Cardiac muscle cell (in vitro differentiated cells and primary cell): ENCODE measurements at places on chromosomes 5 and 9. TPM values are rescaled to one million over a fixed set of nuclear protein-coding genes. Genes with fewer than 3 reads are reported as not detected.
A peak's percentile ranks its signal among the peaks of the same experiment; 100 is the strongest.

GRCh38 chr5:74640954-74641734 lies 616 bp upstream of the ENC1 start:
- H3K4me1 ChIP-seq = no peaks in the 10 kb centered on the region
- DNase-seq = peak; percentile 80
- no peak overlapping the region for H3K27ac ChIP-seq
- H3K4me3 ChIP-seq = peak overlapping the region; percentile 88

DNA sequence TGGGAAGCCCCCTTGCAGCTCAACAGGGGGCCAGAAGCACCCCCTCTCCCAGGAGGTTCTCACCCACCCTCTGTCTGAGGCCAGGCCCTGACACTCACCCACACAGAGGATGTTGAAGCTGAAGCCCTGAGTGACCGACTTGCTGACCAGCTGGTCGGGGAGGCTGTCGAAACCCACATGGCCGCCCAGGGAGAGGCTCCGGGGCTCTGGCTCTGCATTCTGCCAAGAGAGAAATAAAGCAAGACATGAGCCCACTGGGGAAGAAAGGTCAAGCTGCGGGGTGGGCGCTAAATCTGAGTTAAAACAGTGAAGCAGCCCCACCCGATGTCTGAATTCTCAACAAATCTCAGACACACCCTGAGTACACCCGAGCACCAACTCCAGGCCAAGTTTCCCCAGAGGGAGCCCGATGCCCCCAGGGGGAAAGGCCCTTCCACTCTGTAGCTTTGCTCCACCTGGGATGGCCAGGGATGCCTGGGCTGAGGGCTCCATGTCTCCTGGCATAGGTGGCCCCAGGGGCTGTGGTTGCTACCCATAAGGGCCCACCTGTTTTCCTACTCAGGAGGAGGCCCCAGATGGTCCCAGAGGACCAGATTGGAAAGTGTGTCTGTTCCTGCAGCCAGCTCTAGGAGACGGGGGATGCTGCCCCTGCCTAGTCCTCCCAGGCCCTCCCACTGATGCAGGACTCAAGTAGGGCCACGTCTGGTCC lies 11.6 kb downstream of the SEPTIN8 start:
- no peaks in the 10 kb centered on the region for H3K27me3 ChIP-seq
- no peak overlapping the region for H3K4me3 ChIP-seq
- H3K4me1 ChIP-seq = no peaks in the 10 kb centered on the region
- H3K27ac ChIP-seq = no peak overlapping the region
- peaks cover 11% of the 10 kb centered on the region for H3K36me3 ChIP-seq

DNA sequence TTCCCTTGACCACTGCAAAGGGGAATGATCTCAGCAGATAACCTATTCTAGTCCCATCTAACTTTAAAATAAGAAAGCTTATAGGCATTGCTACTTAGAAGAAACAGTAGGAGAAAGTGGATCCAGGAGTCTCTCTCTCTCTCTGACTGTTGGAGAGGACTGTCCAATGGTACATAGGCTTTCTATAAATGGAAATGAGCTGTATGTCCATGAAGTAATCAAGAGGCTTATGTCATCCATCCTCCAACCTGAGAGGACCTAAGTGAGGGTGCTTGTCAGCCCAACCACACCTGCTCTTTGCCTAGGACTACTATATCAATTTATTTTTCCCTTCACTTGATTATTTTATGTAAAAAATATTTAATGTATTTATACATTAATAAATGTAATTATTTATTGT lies 172.3 kb downstream of the PAPPA start:
- no peak for DNase-seq
- no peaks in the 10 kb centered on the region for H3K27me3 ChIP-seq
- H3K36me3 ChIP-seq = no peaks in the 10 kb centered on the region
- no peak overlapping the region for H3K27ac ChIP-seq
- peaks cover 30% of the 10 kb centered on the region for H3K4me1 ChIP-seq
- H3K4me3 ChIP-seq = no peak overlapping the region

DNA sequence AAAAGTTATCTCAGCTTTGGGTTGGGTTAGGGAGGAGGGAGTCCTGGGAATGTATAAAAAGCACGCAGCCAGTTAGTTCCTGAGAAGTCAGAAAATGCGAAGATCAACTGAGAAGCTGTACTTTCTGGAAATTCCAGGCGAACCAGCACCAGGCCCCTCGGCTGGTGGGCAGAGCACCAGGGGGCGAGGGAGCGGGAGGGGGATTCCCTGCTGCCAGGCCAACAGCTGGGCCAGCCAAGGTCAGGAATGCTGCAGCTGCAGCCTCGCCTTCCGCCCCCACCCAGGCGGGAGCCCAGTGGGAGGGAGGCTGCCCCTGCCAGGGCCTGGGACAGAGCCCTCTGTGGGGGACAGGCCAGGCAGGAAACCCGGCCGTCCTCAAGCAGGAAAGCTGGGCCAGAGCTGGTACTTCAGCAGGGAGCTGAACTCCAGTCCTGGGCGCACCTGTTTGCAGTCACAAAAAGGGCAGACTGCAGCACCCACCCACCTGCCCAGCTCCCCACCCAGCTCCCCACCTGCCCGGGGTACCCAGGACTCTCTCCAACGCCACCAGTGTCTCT lies 35.5 kb downstream of the VAV2 start:
- DNase-seq = peak; percentile 41
- peak overlapping the region; percentile 34 for H3K27ac ChIP-seq
- H3K27me3 ChIP-seq = no peaks in the 10 kb centered on the region
- H3K4me1 ChIP-seq = peaks cover 25% of the 10 kb centered on the region
- H3K36me3 ChIP-seq = no peaks in the 10 kb centered on the region
- no peak overlapping the region for H3K4me3 ChIP-seq

- H3K4me3 ChIP-seq = no peak overlapping the region
- DNase-seq = no peak
- H3K36me3 ChIP-seq = no peaks in the 10 kb centered on the region
- H3K4me1 ChIP-seq = no peaks in the 10 kb centered on the region
Measured at GRCh38 chr9:83501565-83501964, 36.6 kb downstream of the FRMD3 start.

GRCh38 chr5:77778881-77779438 lies 2.8 kb upstream of the TBCA start:
- no peak overlapping the region for H3K27ac ChIP-seq
- H3K4me3 ChIP-seq = no peak overlapping the region
- no peaks in the 10 kb centered on the region for H3K27me3 ChIP-seq
- DNase-seq = no peak
- H3K36me3 ChIP-seq = no peaks in the 10 kb centered on the region

GRCh38 chr5:140827704-140828361 lies at the start of gene PCDHA6:
PCDHA6 (plus strand) TSS chr5:140827960; CDS start chr5:140828092, 132 bp downstream.
- H3K27ac ChIP-seq = no peak within 1 kb of the TSS
- peak; percentile 47 for DNase-seq
- no peaks in the 10 kb centered on the region for H3K27me3 ChIP-seq

DNA sequence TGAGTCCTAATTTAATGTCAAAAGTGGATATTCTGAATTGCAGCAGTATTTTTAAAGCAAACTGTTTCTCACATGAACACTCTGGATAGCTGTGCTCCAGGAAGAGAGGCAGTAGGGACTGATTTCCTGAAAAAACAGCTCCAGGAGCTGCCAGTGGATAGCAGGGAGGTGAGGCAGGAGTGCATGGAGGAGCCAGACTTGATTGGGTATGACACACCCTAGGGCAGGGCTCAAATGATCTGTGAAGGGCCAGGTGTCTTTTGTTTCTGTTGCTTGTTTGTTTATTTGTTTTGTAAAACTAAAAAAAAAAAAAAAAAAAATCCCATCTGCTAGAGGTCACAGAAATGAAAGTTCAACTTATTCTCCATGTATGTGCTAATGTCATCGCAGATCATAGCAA lies 83.4 kb downstream of the ADRB2 start:
- peaks cover 3% of the 10 kb centered on the region for H3K4me1 ChIP-seq
- H3K36me3 ChIP-seq = no peaks in the 10 kb centered on the region
- H3K27ac ChIP-seq = no peak overlapping the region
- H3K4me3 ChIP-seq = no peak overlapping the region
- DNase-seq = no peak

- no peaks in the 10 kb centered on the region for H3K36me3 ChIP-seq
- H3K4me3 ChIP-seq = no peak overlapping the region
- H3K27ac ChIP-seq = no peak overlapping the region
Measured at GRCh38 chr5:82835488-82835887, 241.7 kb downstream of the TMEM167A start.

DNA sequence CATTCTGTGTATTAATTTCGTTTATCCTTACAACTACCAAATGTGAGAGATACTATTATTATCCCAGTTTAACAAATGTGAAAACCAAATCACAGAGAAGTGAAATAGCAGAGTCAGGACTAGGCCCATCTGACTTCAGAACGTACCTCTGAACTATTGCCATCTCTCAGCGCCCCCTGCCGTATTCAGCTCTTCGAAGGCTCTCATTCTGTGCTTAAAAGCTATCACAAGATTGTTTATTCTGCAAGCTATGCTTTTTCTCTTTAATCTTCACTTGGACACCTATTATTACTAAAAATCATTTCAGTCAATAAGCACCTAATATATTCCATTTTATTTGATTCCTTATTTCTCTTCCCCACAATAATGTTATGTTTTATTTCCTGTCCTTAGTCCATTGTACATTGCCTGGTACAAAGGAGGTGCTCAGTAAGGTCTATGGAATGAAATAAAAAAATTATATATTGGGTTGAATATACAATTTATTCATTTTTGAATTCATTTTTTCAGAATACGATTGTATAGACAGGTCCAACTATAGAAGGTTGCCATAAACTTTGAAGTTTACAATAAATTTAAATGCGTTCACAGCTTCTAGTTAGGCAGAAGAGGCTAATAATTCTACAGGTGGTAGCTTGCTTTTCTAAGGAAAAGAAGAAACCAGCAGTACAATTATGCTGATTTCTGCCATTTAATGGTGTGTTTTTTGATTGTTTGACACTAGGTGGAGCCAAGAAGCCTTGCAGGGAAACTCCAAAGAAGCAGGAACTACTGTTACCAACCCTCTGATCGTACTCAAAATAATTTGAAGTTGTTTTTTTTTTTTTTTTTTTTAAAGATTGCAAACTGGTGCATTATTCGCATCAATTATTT lies 202.2 kb upstream of the DMRTA1 start:
- peaks cover 4% of the 10 kb centered on the region for H3K4me1 ChIP-seq
- H3K27me3 ChIP-seq = no peaks in the 10 kb centered on the region
- H3K27ac ChIP-seq = no peak overlapping the region

GRCh38 chr5:149409268-149409948 lies 30.3 kb upstream of the IL17B start:
- H3K36me3 ChIP-seq = no peaks in the 10 kb centered on the region
- H3K27me3 ChIP-seq = no peaks in the 10 kb centered on the region
- peak; percentile 28 for DNase-seq
- H3K4me3 ChIP-seq = no peak overlapping the region
- H3K4me1 ChIP-seq = peaks cover 64% of the 10 kb centered on the region

DNA sequence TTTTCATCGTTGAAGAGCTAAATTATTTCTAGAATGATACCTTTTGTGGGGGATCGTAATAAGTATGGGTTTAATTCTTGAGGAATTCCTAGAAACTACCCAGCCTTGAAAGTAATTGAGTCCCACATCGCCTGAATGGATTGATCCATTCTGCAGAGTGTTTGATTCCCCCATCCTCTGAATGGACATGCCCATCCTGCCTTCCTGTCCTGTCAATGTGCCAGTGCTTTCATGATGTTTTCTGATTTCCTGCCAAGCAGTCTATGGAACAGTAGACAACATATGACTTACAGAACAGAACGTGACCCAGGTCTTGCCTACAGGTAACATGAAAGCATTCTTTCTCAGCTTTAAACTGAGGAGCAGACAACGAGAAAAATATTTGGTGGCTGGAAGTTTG lies 319.2 kb downstream of the DRD1 start:
- H3K4me3 ChIP-seq = no peak overlapping the region
- H3K36me3 ChIP-seq = no peaks in the 10 kb centered on the region
- peaks cover 9% of the 10 kb centered on the region for H3K4me1 ChIP-seq
- H3K27ac ChIP-seq = no peak overlapping the region

- H3K27ac ChIP-seq = peak overlapping the region; percentile 9
- no peaks in the 10 kb centered on the region for H3K36me3 ChIP-seq
- peaks cover 11% of the 10 kb centered on the region for H3K4me1 ChIP-seq
Measured at GRCh38 chr5:81239613-81240012, 6.5 kb downstream of the CKMT2 start.

DNA sequence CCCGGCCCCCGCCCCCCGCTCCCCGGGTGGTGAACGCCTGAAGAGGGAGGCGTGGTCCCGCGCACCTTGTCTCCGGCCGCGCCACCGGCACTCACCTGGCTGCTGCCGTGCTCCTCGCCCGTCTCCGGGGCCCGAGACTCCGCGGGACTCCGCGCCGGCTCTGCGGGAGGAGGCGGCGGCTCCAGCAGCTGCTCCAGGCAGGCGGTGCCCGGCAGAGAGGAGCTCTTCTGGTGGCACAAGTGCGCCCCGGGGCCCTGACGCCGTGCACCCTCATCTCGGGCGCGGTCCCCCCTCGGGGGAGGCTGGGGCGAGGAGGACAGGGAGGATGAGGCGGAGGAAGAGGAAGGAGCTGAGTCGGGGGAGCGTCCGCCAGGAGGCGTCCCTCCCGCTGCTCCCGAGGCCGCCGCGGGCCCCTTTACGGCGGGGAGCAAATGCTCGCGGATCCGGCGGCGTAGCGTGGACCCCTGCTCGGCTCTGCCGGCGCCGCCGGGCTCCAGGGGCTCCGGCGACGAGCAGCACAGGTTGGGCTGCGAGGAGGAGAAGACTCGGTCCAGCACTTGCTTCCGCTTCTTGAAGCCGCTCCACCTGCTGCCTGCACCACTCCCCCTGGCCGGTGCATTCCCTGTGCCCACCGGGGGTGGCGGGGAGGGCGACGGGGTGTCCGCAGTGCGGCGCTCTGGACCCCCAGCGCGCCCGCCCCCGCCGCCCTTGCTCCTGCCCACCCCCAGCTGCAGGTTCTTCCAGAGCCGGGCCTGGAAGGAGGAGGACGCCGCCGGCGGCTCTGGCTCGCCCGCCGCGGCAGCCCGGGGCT lies 928 bp downstream of the MCTP1 start:
- peaks cover 3% of the 10 kb centered on the region for H3K4me1 ChIP-seq
- no peaks in the 10 kb centered on the region for H3K36me3 ChIP-seq
- H3K27me3 ChIP-seq = peaks cover 96% of the 10 kb centered on the region
- H3K4me3 ChIP-seq = peak overlapping the region; percentile 53
- peak; percentile 63 for DNase-seq

Gene NPR3
- total RNA-seq = 1.1 and 2.7 TPM in 2 replicates

Gene CDH6
- 0.04 and 0.77 TPM in 2 replicates for total RNA-seq

Gene NR4A3
- 0.49 and 1.5 TPM in 2 replicates for total RNA-seq

Gene CHSY3
- total RNA-seq = 5.7 and 6.7 TPM in 2 replicates

Gene SNCB
- 1.6 and 2.4 TPM in 2 replicates for total RNA-seq

Gene PCDHB16
- 4.8 and 6.3 TPM in 2 replicates for total RNA-seq

Gene FAM151B
- 1.0 and 2.0 TPM in 2 replicates for total RNA-seq

Gene PAEP
- not detected in 2 replicates for total RNA-seq

Gene TMEM232
- total RNA-seq = 2.9 and 7.0 TPM in 2 replicates

Gene ADAMTSL1
- total RNA-seq = 26.5 and 63.0 TPM in 2 replicates
